ENCODE measurements at places on chromosomes 6 and 20.

GRCh38 chr6:155120034-155120433 is 124.9 kb downstream of the TIAM2 start:
- DNase-seq, result peak; percentile 87

- DNase-seq, result no peak
Observed at GRCh38 chr6:98118397-98119045, 715.9 kb upstream of the POU3F2 start.

DNA sequence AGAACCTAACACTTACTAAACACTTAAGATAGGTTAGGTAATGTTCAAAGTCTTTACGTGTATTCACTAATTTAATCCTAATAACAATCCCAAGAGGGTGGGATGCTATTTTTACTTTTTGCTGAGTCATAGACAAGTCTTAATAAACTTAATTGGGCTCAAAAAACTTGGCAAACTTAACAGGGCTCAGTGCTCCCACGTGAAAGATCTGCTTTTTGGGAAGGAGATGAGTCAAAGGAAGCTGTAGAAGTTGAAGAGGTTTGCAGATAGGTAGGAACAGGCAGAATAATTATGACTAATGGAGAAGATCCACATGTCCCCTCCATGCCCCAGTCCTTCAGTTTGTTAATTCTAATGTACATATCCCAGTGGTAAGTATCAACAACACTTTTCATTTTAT is 44.5 kb upstream of the STMND1 start:
- no peak for DNase-seq

DNA sequence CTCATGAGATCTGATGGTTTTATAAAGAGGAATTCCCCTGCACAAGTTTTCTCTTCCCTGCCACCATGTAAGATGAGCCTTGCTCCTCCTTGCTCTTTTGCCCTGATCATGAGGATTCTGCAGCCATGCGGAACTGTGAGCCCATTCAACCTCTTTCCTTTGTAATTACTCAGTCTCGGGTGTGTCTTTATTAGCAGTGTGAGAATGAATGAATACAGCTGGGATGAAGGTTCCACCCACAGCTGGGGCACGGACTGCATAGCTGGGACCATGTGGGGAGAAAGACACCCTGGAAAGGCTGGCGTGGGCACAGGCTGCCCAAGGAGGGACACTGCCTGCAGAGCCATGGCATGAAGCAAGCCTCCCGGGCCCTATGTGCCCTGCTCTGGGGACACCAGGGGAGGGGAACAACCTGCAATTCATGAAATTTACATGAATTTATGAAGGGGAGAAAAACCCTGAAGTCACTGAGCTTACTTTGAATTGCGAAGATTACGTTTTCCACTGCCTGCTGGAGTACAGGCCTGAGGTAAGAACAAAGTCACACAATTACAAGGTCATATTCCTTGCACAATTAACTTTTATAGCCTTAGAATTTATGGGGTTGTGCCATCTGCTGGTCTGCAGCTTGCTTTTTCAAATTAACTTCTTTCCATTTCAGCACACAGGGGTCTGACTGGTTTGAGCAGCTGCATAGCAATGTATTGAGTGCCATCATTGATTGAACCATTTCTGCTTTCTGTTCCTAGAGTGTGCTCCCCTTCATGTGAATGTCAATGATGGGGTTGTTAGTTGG is 46.2 kb downstream of the SLC22A1 start:
- DNase-seq, result no peak

GRCh38 chr6:154218787-154219186 is 137.8 kb downstream of the IPCEF1 start:
- no peak for DNase-seq

- DNase-seq, result no peak
Observed at GRCh38 chr6:15621203-15622044, 41.4 kb downstream of the DTNBP1 start.

DNA sequence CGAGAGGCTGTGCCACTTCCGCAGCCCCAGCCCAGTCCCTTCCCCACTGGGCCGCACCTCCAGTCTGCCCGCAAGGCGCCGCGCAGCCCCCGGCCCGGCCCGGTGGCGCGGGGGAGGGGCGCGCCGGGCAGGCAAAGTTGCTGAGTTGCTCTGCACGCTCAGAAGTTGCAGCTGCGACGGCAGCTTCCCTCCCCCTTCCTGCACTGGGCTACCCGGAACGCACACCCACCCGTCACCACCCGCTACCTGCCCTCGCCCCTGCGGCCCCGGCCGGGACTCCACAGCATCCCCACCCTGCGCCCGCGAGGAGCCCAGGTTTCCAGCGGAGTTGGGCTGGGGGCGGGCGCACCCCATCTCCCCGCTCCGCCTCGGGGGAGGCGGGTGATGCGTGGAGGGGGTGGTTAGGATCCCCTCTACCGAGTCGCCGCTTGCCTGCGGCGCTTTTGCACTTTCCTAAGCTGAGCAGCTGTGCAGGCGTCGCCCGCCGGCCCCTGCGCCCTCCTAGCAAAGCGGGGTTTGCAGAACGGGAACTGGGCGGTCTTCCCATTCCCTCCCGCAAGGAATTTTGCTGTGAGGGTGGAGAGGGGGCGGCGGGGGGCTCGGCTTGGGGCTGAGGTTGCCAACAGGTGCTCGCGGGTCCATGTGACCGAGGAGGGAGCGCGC is 55.9 kb upstream of the RREB1 start:
- no peak for DNase-seq

DNA sequence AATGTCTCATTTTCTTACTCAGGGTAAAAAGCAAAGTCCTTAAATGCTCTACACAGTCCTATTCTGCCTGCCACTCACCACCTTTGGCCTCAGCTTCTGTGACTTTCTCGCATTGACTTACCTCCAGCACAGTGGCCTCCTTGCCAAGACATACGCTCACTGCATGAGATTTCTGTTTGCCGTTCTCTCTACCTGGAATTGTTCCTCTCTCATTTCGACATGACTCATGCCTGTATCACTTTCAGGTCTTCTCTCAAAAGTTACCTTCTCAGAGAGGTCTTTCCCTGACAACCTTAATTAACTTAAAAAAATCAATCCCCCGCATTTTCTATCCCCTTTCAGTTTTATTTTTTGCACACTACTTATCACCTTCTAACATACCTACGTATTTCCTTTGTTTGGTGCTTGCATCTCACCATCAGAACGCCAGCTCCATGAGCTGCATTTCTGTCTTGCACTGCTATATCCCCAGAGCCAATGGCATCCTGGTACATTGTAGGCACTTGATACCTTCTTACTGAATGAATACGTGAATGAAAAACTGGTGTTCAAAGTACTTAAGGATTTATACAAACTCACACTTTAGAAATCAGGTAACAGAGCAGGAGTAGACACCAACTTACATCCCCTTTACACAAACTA is 24.5 kb downstream of the TENT5A start:
- DNase-seq, result no peak

GRCh38 chr20:49420811-49421295 is 61.6 kb downstream of the KCNB1 start:
- no peak for DNase-seq

GRCh38 chr6:12232339-12232738 is 57.8 kb upstream of the EDN1 start:
- no peak for DNase-seq

GRCh38 chr6:41577356-41578216 is 31.4 kb downstream of the FOXP4 start:
- no peak for DNase-seq

DNA sequence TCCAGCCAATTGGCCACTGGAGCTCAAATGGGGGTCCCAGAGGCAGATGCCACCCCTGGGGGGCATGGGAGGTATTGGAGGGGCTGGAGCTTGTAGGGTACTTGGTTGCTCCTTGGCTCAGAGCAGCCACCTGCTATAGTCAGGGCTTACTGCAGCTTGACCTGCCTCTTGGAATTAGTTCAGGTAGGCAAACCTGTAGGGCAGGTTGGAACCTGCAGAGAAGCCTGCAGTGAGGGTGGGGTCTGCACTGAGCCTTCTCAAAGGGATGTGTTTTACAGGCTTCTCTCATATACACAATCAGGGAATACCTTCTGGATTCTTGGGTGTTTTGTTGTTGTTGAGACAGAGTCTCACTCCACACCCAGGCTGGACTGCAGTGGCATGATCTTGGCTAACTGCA is 94.2 kb upstream of the MYL9 start:
- DNase-seq, result no peak

DNA sequence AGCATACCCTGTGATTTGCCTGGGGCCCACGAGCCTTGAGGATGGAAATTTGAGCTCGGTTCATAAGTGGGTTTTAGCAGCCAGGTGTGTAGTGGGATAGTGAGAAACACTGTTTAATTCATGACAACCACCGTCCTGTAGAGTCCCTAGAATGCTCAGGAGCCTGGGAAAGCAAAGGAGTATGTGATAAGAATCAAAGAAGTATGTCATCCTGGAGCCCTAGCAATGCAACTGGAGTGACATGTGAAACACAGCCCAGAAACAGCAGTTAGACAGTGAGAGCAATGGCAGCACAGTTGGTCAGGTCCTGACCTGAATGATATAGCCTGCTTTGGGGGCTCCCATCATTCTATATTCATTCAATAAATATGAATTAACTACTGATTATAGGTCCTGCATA is 161.2 kb upstream of the ECI2 start:
- no peak for DNase-seq

GRCh38 chr6:167762259-167762962 is 64.3 kb upstream of the AFDN start:
- no peak for DNase-seq

DNA sequence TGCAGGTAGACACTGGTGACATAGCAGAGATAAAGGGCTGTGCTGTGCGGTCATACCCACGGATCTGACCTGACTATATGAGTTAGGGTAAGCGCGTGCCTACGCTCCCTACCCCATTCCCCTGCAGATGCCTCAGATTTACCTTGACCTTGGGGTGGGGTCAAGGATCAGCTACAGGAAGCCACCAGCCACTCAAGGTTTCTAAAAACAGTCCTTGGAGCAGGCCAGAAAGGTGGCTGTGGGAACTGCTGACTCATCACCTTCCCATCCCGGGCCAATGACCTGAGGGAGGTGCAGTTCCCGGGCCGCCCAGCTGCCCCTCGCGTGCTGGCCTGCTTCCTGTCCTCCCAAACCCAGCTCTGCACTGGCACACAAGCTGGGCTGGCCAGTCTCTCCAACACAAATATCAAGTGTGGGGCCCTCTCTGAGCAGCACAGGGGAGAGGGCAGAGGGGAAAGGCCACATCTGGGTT is 23.0 kb downstream of the KCNK5 start:
- DNase-seq, result no peak

GRCh38 chr6:1624058-1624850 is 14.5 kb downstream of the FOXC1 start:
- DNase-seq, result no peak

- DNase-seq, result no peak
Observed at GRCh38 chr6:101762851-101763250, 369.3 kb downstream of the GRIK2 start.

DNA sequence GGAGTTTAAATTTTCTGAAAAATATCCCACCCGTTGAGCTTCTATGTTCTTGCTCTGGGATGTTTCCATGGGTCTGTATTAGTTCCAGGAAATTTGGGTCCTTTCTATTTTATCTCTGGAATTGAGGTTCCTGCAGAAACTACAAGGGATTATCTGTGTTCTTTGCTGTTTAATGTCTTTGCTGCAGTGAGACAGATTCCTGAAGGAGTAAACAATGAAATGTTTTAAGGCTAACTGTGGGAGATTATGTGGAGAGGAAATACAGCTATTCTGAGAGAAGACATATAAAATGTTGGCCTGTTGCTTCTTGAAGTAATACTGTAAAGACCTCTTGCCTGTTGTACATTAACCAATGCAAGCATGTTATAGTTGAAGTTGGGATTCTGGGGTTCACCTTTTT is 43.5 kb downstream of the SAMD5 start:
- DNase-seq, result no peak

DNA sequence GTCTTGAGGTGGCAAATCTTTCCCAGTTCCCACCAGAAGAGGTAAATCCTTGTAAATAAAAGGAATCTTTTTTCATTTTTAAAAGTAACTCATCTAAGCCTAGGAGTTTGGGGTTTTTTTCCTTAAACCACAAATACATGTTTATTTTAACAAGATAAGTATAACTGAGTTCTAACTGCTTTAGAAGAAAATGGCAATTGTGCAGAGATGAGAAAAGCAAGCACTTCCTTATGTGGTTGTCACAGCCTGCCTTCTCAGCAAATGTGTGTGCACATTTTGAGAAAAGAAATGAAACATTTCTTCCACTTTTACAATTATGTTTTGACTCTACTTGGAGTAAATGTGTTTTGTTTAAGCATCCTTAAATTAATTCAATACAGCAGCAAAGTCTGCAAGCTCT is 17.7 kb downstream of the HCK start:
- DNase-seq, result no peak

- no peak for DNase-seq
Observed at GRCh38 chr6:81172056-81172740, 580.3 kb downstream of the TENT5A start.

DNA sequence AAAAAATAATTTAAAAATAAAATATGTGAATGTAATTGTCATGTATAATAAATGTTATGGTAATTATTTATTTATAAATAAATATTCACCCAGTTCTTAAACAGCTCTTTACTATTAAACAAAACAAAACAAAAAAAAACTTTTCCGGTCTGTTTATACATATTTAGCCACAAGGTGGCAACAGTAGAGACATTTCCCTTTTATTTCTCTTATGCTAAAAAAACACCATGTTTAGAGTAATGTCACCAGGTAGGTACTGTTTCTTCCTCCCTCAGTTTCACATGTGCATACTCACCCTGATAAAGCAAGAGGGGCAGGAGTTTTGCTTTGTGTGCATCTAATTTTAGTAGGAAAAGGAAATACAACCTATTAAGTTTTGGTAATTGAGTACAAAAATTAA is 610.4 kb upstream of the IMPG1 start:
- DNase-seq, result no peak

DNA sequence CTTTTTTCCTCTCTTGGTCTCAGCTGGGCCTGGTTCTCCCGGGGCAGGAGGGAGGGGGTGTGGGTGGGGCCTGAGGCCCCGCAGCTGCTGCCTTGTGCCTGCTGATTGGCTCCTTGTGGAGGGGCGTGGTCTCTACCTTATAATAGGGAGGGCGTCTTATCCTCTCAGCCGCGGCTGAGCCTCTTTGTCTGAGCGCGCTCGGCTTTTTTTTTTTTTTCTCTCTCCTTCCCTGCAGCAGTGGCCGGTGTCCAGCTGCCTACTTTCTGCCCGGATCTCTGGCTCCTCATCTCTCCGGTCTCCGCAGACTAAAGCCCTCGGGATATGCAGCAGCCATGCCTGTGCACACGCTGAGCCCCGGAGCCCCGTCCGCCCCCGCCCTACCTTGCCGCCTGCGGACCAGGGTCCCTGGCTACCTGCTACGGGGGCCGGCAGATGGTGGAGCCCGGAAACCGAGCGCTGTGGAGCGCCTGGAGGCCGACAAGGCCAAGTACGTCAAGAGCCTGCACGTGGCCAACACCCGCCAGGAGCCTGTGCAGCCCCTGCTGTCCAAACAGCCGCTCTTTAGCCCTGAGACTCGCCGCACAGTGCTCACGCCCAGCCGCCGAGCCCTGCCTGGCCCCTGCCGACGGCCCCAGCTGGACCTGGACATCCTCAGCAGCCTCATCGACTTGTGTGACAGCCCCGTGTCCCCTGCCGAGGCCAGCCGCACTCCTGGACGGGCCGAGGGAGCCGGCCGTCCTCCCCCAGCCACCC is 11.1 kb downstream of the FAM110A start:
- DNase-seq, result peak; percentile 82
